SK-N-SH (cell line): ENCODE measurements at places on chromosomes 11 and 22. TPM values are rescaled to one million over a fixed set of nuclear protein-coding genes. Genes with fewer than 3 reads are reported as not detected.

The RPS3 gene
- 4,220 and 4,540 TPM in 2 replicates for polyA plus RNA-seq

The TESMIN gene
- polyA plus RNA-seq, result 2.0 and 3.5 TPM in 2 replicates

- no peak overlapping the region for H3K4me3 ChIP-seq
- H3K4me1 ChIP-seq, result no peaks in the 10 kb centered on the region
- no peaks in the 10 kb centered on the region for H3K36me3 ChIP-seq
- H3K27me3 ChIP-seq, result no peaks in the 10 kb centered on the region; the same call in 1 of the 2 replicates
- H3K27ac ChIP-seq, result no peak overlapping the region
Measured at GRCh38 chr22:35172442-35172841, 84.9 kb upstream of the HMGXB4 start.

The SDHAF2 gene
- 81.7 and 116 TPM in 2 replicates for polyA plus RNA-seq

GRCh38 chr22:32327596-32328171 lies 30.0 kb upstream of the RFPL3 start:
- H3K36me3 ChIP-seq, result no peaks in the 10 kb centered on the region
- peaks cover 12% of the 10 kb centered on the region; the same call in 1 of the 2 replicates for H3K4me1 ChIP-seq
- H3K27ac ChIP-seq, result no peak overlapping the region
- no peak overlapping the region for H3K4me3 ChIP-seq
- no peak for DNase-seq

DNA sequence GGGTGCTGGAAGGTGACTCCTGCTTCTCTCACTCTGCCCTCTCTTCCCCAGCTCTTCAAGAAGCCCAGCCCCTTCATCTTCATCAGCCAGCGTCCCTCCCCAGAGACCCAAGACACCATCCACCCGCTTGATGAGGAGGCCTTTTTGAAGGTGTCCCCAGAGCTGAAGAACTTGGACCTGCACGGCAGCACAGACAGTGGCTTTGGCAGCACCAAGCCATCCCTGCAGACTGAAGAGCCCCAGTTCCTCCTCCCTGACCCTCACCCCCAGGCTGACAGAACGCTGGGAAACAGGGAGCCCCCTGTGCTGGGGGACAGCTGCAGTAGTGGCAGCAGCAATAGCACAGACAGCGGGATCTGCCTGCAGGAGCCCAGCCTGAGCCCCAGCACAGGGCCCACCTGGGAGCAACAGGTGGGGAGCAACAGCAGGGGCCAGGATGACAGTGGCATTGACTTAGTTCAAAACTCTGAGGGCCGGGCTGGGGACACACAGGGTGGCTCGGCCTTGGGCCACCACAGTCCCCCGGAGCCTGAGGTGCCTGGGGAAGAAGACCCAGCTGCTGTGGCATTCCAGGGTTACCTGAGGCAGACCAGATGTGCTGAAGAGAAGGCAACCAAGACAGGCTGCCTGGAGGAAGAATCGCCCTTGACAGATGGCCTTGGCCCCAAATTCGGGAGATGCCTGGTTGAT lies 12.6 kb downstream of the IL10RA start:
- H3K27me3 ChIP-seq, result no peaks in the 10 kb centered on the region
- H3K4me1 ChIP-seq, result no peaks in the 10 kb centered on the region
- no peak overlapping the region for H3K4me3 ChIP-seq
- no peak for DNase-seq
- no peak overlapping the region for H3K27ac ChIP-seq
- no peaks in the 10 kb centered on the region for H3K36me3 ChIP-seq

GRCh38 chr11:95706974-95707387 lies 82.6 kb downstream of the FAM76B start:
- DNase-seq, result no peak
- no peak overlapping the region for H3K27ac ChIP-seq
- no peaks in the 10 kb centered on the region for H3K36me3 ChIP-seq
- H3K4me1 ChIP-seq, result no peaks in the 10 kb centered on the region; the same call in none of the 2 replicates

GRCh38 chr11:26227301-26227746 lies 104.6 kb upstream of the ANO3 start:
- peaks cover 20% of the 10 kb centered on the region for H3K4me1 ChIP-seq
- H3K27me3 ChIP-seq, result no peaks in the 10 kb centered on the region
- no peaks in the 10 kb centered on the region for H3K36me3 ChIP-seq
- no peak overlapping the region for H3K4me3 ChIP-seq
- peak; percentile 37 for DNase-seq

GRCh38 chr11:126816645-126817044 lies 183.9 kb downstream of the KIRREL3 start:
- H3K27me3 ChIP-seq, result no peaks in the 10 kb centered on the region
- no peak overlapping the region for H3K4me3 ChIP-seq
- no peaks in the 10 kb centered on the region for H3K36me3 ChIP-seq

- no peak overlapping the region for H3K27ac ChIP-seq
- no peak for DNase-seq
- H3K27me3 ChIP-seq, result no peaks in the 10 kb centered on the region
- H3K4me1 ChIP-seq, result peaks cover 3% of the 10 kb centered on the region; the same call in 1 of the 2 replicates
- no peak overlapping the region for H3K4me3 ChIP-seq
Measured at GRCh38 chr11:9776203-9776602, 112.3 kb downstream of the SWAP70 start.

GRCh38 chr11:69592986-69593650 lies 47.8 kb upstream of the CCND1 start:
- H3K27ac ChIP-seq, result no peak overlapping the region
- no peaks in the 10 kb centered on the region for H3K36me3 ChIP-seq
- no peak for DNase-seq
- H3K27me3 ChIP-seq, result no peaks in the 10 kb centered on the region

- H3K4me1 ChIP-seq, result no peaks in the 10 kb centered on the region
- H3K36me3 ChIP-seq, result peaks cover 2% of the 10 kb centered on the region; the same call in 1 of the 2 replicates
- H3K27ac ChIP-seq, result no peak overlapping the region
Measured at GRCh38 chr11:66863428-66864125, 6.7 kb downstream of the LRFN4 start.

GRCh38 chr22:31148953-31149627 lies 8.8 kb upstream of the PLA2G3 start:
- no peaks in the 10 kb centered on the region for H3K36me3 ChIP-seq
- H3K27me3 ChIP-seq, result no peaks in the 10 kb centered on the region
- no peaks in the 10 kb centered on the region for H3K4me1 ChIP-seq
- peak; percentile 88 for DNase-seq
- H3K27ac ChIP-seq, result no peak overlapping the region

The OR4D5 gene
- not detected in 2 replicates for polyA plus RNA-seq

The DTX4 gene
- 0.02 and 0.05 TPM in 2 replicates for polyA plus RNA-seq

The DKK3 gene
- polyA plus RNA-seq, result 1,174 and 1,491 TPM in 2 replicates

GRCh38 chr11:38416141-38416540 lies 1818.1 kb upstream of the RAG2 start:
- no peaks in the 10 kb centered on the region for H3K27me3 ChIP-seq
- no peak for DNase-seq
- no peak overlapping the region for H3K27ac ChIP-seq
- H3K4me3 ChIP-seq, result no peak overlapping the region
- H3K36me3 ChIP-seq, result no peaks in the 10 kb centered on the region
- no peaks in the 10 kb centered on the region; the same call in 1 of the 2 replicates for H3K4me1 ChIP-seq

DNA sequence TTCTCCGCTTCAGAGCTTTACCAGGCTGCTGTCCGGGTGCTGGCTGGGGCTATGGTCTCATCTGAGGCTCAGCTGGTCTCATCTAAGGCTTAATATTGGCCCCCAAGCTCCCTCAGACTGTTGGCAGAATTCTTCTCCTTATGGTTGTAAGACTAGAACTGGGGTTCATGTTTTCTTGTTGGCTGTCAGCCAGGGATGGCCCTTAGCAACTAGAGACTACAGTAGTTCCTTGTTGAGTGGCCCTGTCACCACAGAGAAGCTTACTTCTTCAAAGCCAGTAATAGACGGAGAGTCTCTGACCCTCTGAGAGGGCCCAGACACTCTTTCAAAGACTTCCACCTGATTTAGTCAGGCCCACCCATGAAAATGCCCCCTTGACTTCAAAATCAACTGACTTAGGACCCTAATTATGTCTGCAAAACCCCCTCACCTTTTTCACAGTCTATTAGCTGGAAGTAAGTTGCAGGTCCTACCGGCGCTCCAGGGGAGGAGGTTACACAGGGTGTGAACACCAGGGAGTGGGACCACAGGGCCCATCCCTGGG lies 24.2 kb upstream of the TREH start:
- H3K27ac ChIP-seq, result no peak overlapping the region
- DNase-seq, result no peak
- H3K4me1 ChIP-seq, result no peaks in the 10 kb centered on the region
- H3K4me3 ChIP-seq, result no peak overlapping the region
- no peaks in the 10 kb centered on the region for H3K36me3 ChIP-seq
- H3K27me3 ChIP-seq, result no peaks in the 10 kb centered on the region

- no peak overlapping the region for H3K27ac ChIP-seq
- no peaks in the 10 kb centered on the region for H3K27me3 ChIP-seq
- no peaks in the 10 kb centered on the region for H3K4me1 ChIP-seq
- H3K4me3 ChIP-seq, result no peak overlapping the region
- H3K36me3 ChIP-seq, result no peaks in the 10 kb centered on the region
- no peak for DNase-seq
Measured at GRCh38 chr11:95330302-95330701, 99.3 kb upstream of the SESN3 start.
